ENCODE measurements at places on chromosomes 11 and 22.

DNA sequence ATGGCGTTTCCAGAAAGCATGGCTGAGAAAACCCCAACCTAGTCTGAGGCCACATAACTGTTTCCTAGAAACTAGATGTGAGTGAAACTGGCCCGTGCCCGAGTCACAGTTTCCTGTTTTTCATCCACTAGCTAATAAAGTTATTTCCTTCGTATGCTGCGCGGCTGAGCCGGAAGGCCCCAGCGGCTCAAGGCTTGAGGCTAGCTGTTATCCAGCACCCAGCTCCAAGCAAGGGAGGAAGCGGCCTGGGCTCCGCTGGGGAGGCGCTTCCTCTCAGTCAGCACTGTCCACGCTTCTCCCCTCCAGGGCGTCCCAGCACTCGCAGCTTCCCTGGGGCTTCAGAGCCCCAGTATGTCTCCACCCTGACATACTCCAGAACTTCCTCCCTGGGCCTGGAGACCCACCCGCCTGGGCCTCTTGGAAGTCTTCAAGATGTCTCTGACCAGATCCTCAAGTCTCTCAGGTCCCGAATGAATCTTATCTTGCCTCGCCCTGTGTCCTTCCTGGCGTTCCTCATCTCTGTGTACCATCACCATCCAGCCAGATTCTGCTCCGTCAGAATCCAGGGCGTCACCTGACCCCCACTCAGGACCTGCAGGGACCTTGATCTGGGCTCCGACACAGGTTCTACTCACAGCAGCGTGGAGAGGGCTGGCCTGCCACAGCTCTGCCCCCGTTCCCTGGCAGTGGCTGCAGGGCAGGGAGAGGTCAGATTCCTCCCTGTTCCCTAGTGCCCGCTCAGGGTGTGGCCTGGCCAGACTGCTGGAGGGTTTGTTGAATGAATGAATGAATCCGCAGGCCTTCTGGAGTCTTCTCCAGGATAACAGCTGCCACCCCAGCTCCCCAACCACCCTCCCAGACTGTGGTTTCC lies 81.9 kb downstream of the LRRC32 start:
- DNase-seq = peak; percentile 95

DNA sequence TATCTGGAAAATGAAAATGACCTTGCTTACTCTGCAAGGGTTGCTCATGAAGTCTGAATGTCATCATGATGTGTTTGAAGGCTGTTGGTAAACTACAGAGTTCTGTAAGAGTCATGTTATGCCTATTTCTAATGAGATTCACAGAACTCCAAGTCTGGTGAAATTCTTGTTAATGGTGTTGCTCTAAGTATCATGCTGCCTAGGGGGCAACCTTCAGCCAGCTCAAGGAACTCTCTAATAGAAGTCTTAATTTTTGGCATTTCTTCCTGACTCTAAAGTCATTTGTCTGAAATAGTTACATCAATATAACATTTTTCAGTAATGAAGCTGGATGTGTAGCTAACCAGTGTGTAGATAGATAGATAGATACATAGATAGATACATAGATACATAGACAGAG lies 302.8 kb downstream of the FAT3 start:
- no peak for DNase-seq

- DNase-seq = peak; percentile 48
Measured at GRCh38 chr11:62552485-62553079, 6.0 kb upstream of the AHNAK start.

GRCh38 chr11:84655712-84656111 lies 971.4 kb downstream of the DLG2 start:
- DNase-seq = no peak

DNA sequence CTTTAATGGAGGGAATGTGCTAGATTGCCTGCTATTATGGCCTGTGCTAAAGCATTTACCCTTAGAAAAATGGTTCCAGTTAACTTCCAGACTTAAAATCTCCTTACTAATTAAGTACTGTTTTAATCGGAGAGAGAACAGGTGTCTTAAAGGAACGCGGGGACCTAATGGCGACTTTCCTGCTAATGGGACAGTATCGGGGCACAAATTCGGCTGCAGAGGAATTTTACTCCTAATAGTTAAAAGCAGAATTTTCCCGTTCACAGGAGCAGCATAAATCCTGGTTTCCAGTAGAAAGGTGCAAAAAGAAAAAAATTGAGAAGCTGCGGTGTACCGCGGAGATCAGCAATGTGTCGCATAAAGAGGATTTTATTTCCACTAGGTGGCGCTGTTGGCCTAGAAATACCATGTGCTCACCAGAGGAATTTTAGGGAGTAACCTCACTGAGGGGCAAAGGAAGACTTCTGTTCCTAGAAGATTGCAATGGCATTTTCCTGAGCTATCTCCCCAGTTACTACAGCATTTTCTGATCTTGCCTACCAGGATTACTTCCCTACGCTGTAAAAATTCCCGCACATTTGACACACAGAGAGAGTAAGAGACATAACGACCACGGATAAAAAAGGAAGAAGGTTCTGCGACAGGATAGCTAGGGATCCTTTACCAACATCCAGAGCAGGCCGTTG lies 44.5 kb downstream of the ZNF280B start:
- DNase-seq = peak; percentile 86

GRCh38 chr11:82871646-82872045 lies 28.6 kb downstream of the PRCP start:
- DNase-seq = no peak

GRCh38 chr11:5367448-5368074 lies 16.1 kb upstream of the OR51M1 start:
- DNase-seq = no peak

GRCh38 chr11:64723117-64723906 lies at the start of gene NRXN2:
TSS of gene NRXN2 (minus strand) at chr11:64723197. CDS start at chr11:64713699, 9,498 bp downstream.
- peak; percentile 83 for DNase-seq

- DNase-seq = no peak
Measured at GRCh38 chr22:33565580-33565995, 354.7 kb downstream of the LARGE1 start.

- DNase-seq = no peak
Measured at GRCh38 chr11:73838443-73839122, 38.1 kb downstream of the COA4 start.

DNA sequence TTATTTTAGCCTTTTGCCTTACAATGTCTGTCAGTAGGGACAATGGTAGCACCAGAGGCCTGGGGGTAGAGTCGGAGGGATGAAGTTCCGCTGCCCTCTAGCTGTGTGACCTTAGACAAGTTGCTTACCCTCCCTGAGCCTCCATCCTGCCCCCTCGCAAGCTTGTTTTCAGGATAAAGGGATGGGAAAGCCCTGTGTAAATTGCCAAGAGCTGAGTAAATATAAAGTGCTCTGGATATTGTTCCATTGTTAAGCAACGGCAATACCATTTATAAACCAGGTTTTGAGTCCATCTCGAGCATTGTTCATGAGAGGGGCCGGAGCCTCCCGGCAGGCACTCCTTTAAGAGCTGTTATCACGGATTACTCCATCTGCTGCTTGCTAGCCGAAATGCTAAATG lies 72.9 kb downstream of the ZBTB16 start:
- no peak for DNase-seq

GRCh38 chr11:71091506-71092265 lies 160.7 kb downstream of the SHANK2 start:
- DNase-seq = no peak

GRCh38 chr11:6469599-6469998 lies 4.1 kb downstream of the TRIM3 start:
- DNase-seq = no peak

GRCh38 chr11:117731722-117732290 lies 65.2 kb downstream of the DSCAML1 start:
- DNase-seq = no peak

DNA sequence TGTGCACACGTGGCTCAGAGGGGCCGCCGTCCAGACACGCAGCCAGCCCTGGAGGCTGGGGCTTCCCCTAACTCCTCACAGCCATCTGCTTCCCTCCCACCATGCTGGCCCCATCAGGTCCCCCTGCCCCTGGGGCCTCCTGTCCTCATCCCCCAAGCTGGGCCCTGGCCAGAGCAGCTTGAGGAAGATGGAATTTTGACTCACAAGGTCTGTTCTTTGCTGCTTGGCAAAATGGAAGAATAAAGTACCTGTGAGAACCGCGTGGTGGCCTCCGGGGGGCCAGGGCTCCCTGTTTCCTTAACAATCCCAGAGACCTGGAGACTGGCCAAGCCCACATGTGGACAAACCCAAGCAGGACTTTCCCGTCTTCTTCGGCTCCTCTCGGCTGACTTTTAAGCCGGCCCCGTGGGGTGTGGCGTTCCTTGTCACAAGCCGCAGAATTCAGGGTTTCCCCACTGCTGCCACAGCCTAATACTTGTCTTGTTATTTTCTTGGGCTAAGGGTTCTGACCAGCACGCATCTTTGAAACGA lies 872.8 kb downstream of the BRD1 start:
- DNase-seq = no peak

DNA sequence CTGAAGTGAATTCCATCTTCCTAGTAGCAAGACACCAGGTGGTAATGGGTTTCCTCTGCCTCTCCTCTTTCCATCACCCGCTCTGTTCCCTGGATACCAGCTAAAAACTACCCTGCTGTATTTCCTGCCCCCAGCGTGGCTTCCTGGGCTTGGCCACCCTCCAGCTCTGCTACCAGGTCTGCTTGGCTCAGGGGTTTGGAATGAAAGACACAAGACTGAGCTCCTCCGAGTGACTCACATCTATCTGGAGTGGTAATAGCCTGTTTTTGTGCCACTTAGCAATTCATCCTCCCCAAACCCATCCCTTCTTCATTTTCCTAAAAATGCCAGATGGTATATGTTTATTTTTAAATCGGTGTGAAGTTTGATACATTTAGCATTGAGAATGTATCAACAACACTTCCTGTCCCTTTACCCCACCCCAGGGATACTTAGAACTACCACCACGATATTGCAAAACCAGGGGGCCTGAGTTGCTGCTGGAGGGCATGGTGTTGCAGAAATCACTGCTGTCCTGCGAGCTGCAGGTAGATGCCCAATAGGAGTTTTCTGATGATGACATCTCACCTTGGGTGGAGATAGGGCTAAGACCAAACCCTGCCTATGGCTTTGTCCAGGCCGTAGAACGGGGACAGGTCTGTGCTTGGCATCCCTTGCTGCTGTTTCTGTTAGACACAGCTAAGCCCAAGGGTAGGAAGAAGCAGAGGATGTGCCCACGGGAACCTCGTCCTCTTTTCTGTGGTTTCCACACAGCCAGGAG lies 7.5 kb upstream of the MICAL3 start:
- DNase-seq = no peak

DNA sequence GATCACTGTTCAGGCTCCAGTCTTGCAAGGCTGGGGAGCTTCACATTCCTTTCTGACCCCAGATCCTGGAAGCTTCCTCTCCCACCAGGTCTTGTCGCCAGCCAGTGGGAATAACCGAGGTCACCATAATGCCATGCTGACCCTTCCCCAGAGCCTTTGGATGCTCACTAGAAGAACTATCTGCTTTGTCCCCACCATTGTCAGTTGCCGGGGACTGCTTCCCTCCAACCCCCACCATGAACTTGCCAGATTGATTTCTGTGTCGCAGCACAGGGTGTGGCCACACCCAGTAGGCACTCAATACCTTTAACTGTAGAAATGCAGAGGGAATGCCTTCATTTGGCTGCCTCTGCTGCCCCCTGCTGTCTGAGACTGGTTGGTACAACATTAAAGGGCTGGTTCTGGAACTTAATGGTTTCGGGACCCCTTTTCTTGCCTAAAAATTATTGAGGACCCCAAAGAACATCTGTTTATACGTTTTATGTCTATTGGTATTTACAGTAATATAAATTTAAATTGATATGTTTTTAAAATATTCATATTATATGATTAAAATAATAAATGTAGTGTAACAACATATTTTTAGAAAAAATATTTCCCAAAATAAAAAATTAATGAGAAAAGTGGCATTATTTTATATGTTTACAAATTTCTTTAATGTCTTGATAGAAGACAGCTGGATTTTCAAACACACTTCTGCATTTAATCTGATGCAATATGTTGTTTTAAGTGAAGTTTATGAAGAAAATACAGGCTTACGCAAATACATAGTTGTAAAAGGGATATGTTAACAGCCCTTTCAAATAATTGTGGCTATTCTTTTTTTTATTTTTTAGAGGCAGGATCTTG lies 6.7 kb upstream of the GDPD5 start:
- DNase-seq = peak; percentile 85

DNA sequence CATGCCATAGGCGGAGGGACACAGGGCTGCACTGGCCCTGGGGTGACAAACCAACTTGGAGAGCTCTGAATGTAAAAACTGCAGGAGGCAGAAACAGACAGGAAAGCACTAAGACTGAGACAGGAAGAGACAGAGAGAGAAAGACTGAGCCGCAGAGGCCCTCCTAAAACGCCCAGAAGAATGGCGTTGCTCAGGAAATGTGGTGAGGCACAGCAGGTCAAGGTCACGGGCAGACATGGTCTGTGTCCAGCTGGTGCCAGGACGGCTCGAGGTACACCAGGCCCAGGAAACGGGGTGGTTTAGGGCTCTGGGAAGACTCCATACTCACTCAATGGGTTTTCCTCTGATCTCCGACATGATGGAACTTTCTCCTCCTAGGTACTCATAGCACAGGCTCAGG lies 29.1 kb downstream of the MAFF start:
- no peak for DNase-seq

DNA sequence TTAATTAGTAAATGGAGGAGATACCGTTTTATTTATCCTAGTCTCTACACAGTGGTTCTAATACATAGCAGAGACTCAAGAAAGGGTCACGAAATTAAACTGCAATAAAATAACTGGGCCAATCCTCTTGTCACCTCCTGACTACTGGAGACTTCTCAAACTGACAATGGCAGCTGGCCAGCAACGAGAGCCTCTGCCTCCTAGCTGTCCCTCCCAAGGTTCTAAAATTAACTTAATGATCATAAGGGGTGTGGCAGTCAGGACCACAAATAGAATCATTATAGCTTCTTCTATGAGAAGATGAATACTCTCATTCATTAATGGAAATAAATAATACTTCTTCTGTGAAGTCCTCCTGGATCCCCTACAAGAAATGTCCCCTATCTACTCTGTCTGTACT lies 63.8 kb upstream of the APOA1 start:
- no peak for DNase-seq

DNA sequence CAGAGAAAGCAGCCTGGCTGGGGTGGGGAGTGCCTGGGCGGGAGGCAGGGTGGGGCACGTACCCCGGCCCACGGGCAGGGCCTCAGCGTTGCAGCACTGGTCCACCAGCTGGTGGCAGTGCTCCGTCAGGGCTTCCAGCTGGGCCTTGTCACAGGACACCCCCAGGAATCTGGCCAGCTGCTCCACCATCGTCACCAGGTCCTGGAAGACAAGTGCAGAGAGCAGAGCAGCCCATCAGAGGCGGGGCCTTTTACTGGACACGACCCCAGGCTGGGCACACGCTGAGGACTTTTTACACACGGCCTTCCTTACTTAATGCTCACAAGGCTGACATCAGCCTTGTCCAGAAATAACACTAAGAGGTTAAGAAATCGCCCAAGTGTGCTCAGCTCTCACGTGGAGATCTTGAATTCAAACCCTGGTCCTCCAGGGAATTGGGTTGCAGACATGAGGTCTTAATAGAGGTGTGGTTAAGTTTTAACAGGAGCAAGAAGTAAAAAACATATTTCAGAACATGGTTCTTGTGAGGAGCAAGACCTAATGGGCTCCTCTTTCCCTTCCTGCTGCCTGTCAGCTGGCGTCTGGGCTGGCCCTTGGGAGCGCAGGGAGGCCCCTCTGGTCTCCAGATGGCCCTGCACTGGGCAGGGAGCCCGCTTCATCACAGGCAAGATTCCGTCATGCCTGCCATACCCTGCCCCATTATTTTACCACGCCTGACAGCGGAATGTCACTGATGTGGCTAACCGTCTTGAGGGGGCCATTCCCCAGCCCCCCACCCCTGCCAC lies 17.1 kb upstream of the EFCAB6 start:
- no peak for DNase-seq

Data from suppressor macrophage treated with lipopolysaccharide for 1 hour (primary cell).